Activated T-helper 1 cell treated with anti-CD3 and anti-CD28 coated beads, Interleukin-12 subunit alpha, Interleukin-12 subunit beta, Interleukin-2, Interleukin-4 antibody, amounts not matched to agents 30 ng/mL and 10 ng/mL and 1 ng/mL, durations not matched to agents 14 hours and 24 hours and 36 hours (primary cell): ENCODE measurements at places on chromosomes 1 and 21. TPM values are rescaled to one million over a fixed set of nuclear protein-coding genes. Genes with fewer than 3 reads are reported as not detected.

RGL1 gene
- 2.7 and 2.8 TPM in 2 replicates for total RNA-seq

IL22RA1 gene
- total RNA-seq, result not detected in 2 replicates

FCRL5 gene
- not detected in 2 replicates for total RNA-seq

ADAM30 gene
- not detected in 2 replicates for total RNA-seq

DNA sequence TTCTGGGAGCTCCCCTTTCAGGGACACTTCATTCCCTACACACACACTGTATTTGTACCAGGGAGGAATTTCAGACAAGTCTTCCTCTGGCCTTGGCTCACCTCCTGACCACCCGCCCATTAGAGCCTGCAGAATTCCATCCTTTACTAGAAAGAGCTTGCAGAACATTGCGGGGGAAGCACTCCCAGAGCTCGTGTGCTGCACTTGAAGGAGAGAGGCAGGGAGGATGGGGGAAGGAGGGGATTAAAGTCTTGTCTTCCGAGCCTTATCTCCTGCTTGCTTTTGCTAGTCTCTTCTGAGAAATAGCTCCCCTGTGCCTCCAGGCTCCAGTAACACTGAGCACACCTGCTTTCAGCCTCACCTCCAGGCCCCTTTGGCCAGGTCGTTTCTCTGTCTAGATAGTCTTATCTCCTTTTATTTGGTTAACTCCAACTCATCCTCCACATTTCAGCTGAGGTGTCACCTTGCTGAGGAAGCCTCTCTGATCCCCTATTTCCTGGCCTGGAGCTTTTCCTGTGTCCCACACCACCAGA is 62.0 kb downstream of the PCNX2 start:
- H3K4me3 ChIP-seq, result no peak overlapping the region
- H3K27me3 ChIP-seq, result no peaks in the 10 kb centered on the region
- H3K27ac ChIP-seq, result peak overlapping the region; percentile 40
- peaks cover 17% of the 10 kb centered on the region for H3K36me3 ChIP-seq

GRCh38 chr1:68141071-68142021 is 90.9 kb upstream of the DIRAS3 start:
- no peak overlapping the region for H3K27ac ChIP-seq
- H3K4me1 ChIP-seq, result no peaks in the 10 kb centered on the region
- H3K4me3 ChIP-seq, result no peak overlapping the region
- no peak for DNase-seq
- no peaks in the 10 kb centered on the region for H3K36me3 ChIP-seq
- peaks cover 1% of the 10 kb centered on the region for H3K27me3 ChIP-seq

- H3K4me3 ChIP-seq, result no peak overlapping the region
- H3K36me3 ChIP-seq, result peaks cover 11% of the 10 kb centered on the region
- peaks cover 39% of the 10 kb centered on the region for H3K4me1 ChIP-seq
- no peak for DNase-seq
- H3K27me3 ChIP-seq, result no peaks in the 10 kb centered on the region
- no peak overlapping the region for H3K27ac ChIP-seq
These were observed 34.8 kb downstream of the KPNA6 start for GRCh38 chr1:32142446-32143301.

DNA sequence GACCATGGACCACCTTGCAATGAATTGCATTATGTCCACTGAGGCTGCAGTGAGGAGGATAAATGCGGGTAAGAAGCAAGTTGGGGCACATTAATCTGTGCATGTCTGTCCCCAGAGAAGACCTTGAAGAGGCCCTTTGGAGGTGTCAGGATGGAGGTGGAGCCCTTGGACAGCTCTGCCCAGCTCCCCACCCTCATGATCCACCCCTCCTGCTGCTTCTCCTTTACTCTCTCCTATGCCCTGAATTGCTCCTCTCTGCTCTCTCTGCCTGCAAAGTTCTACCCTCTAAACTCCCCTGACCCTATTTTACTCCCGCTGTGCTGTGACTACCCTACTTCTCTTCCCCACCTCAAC is 292.4 kb upstream of the USP24 start:
- no peak overlapping the region for H3K4me3 ChIP-seq
- H3K27me3 ChIP-seq, result peaks cover 2% of the 10 kb centered on the region
- no peaks in the 10 kb centered on the region for H3K4me1 ChIP-seq
- no peak for DNase-seq
- no peak overlapping the region for H3K27ac ChIP-seq

- H3K27ac ChIP-seq, result no peak overlapping the region
- DNase-seq, result no peak
- H3K36me3 ChIP-seq, result peaks cover 25% of the 10 kb centered on the region
- peaks cover 17% of the 10 kb centered on the region for H3K4me1 ChIP-seq
These were observed 6.8 kb downstream of the DESI2 start for GRCh38 chr1:244659694-244660093.

- no peak for DNase-seq
- peaks cover 16% of the 10 kb centered on the region for H3K4me1 ChIP-seq
- H3K27ac ChIP-seq, result no peak overlapping the region
These were observed 99.5 kb upstream of the TSPAN2 start for GRCh38 chr1:115188680-115189395.
